Right ventricle myocardium inferior (tissue), 1 donor: ENCODE measurements at places on chromosomes 1 and 21. TPM values are rescaled to one million over a fixed set of nuclear protein-coding genes. Genes with fewer than 3 reads are reported as not detected.

DNA sequence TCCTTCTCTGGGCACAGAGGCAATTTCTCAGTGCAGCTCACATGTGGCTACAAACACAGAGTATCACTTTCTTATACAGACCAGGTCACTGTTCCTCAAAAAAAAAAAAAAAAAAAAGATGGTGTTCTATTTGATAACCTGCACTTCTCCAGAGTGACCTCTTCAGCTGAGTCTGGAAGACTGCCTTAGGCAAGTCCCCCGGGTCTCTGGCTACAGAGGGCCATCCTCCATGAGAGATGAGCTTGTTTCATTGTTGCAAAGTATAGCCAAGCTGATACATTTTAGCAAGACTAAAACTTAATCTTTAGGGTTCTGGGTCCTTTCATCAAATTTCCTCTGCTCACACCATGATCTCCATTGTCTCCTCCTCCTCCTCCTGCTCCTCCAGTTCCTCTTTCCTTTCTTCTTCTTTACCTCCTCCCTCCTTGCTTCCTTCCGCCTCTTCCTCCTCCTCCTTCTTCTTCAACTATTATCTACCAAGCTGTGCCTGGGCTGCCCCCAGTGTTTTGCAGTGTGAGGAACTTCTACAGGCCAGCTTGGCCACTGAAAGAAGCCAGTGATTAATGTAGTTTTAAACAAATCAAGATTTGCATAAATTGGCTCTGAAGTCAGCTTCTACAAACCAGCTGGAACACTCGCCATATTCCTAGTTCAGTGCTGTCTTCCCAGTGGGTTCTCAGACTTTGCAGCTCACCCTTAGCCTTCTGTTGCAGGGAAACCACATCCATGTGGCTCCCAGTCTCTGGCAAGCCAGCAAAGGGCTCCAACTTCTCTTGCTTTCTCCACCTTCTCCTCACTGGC is 139.4 kb downstream of the RUNX1 start:
- no peak for DNase-seq

- DNase-seq, result no peak
These were observed 459.5 kb downstream of the PTPRU start for GRCh38 chr1:29695803-29696202.

KCNH1 gene
- not detected for total RNA-seq

DNA sequence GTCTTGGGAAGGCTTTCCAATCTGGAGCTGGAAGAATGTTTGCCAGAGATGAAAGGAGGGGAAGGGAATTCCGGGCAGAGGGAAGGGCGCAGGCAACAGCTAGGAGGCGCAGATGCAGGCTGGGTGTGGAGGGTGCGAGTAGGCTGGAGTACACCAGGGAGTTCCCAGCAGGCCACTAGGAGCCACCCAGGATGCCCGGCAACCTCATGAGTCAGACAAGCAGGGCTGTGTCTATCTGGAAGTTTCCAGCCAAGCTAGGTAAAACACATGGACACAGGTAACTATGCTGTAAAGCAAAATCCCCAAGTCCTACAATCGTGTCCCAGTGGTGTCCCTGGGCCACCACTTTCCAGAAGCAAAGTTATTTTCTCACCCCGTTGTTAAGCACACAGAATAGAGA is 990 bp upstream of the NBL1 start:
- no peak for DNase-seq

DNA sequence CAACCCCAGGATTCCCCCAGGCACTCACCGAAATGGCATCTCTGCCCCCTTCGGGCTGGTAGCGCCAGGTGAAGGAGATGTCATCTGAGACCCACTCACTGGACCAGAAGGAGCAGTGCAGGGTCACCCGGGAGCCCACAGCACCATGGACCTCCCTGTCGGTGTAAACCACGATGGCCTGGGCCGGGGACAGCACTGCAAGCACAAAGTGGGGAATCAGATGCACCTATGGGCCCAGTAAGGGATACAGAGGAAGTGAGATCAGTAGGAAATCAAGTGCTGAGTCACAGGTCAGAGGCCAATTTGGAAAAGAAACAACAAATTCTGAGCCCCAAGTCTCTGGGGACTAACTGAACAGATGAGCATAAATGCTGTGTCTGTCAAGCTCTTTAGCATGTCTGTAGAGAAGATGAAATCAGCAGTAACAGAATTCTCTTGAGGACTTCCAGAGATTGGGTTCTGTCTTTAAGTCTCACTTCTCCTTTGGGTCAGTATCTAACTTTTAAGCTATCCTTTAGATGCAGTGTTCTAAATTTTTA is 2.5 kb downstream of the MPZ start:
- no peak for DNase-seq

DNA sequence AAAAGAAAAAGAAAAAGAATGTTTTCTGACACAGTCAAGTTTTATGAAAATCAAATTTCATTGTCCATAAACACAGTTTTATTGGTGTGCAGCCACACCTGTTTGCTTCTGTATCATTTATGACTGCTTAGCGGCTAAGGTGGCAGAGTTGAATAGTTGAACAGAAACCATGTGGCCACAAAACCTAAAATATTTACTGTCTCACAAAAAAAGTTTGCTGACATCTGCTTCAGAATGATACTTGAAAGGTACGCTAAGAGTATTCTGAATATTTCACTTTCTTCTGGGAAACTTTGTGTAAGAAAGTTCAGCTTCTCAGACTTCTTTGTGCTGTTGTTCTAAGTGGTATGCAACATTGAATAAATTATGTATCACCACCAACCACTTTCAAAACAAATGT is 6.2 kb downstream of the KCNK1 start:
- DNase-seq, result no peak

DNA sequence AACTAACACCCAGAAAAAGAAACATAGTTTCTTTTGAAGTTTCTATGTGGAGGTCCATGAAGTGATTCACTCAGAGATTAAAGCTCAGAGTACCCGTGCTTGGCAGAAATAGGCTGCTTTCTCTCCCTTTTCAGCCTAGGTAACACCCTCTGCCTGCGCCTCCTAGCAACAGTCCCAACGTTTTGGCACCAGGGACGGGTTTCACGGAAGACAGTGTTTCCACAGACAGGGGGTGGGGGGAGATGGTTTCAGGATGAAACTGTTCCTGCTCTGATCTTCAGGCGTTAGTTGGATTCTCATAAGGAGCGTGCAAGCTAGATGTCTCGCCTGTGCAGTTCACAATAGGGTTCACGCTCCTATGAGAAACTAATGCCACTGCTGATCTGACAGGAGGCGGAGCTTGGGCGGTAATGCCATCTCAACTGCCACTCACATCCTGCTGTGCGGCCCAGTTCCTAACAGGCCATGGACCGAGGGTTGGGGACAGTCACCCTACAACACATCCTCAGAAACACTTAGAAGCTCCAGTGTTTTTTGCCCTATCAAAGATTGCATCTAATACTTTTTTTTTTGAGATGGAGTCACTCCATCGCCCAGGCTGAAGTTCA is 53.2 kb downstream of the CHML start:
- DNase-seq, result peak; percentile 60

- DNase-seq, result no peak
These were observed 1014.5 kb downstream of the BRINP3 start for GRCh38 chr1:189463166-189463565.

- DNase-seq, result no peak
These were observed 662 bp downstream of the SCAF4 start for GRCh38 chr21:31731056-31731856.

GRCh38 chr1:30418061-30418938 is 305.1 kb downstream of the MATN1 start:
- DNase-seq, result no peak

- DNase-seq, result no peak
These were observed 2.6 kb downstream of the GLRX2 start for GRCh38 chr1:193102662-193103061.

- no peak for DNase-seq
These were observed 559.6 kb upstream of the ADAMTS5 start for GRCh38 chr21:27526451-27526850.

GNB1 gene
- 182 TPM for total RNA-seq

DNA sequence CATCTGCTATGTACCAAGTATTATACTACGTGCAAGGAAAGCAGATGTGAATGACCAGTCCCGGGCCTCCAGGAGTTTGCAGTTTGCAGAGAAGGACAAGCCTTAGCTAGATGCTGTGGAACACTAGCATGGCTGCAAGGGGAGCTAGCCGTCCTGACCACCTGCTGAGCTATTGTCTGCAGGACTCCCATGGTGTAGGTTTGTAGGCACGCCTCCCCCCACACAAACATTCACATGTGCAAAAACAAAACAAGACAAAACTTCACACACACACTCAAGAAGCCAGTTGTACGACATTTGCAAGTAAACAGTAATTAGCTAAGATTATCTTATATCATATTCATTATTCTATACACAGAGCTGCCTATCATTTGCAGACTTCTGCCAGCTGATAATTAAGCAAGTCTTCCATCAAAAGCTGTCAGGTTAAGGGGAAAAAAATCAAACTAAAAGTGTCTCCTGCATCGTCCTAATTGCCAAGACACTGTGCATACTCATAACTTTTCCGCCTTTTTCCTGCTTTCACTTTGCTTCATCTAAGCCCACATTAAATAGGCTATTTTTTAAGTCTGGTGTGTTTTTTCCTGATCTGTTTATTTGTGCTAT is 10.7 kb upstream of the HNRNPU start:
- no peak for DNase-seq

DNA sequence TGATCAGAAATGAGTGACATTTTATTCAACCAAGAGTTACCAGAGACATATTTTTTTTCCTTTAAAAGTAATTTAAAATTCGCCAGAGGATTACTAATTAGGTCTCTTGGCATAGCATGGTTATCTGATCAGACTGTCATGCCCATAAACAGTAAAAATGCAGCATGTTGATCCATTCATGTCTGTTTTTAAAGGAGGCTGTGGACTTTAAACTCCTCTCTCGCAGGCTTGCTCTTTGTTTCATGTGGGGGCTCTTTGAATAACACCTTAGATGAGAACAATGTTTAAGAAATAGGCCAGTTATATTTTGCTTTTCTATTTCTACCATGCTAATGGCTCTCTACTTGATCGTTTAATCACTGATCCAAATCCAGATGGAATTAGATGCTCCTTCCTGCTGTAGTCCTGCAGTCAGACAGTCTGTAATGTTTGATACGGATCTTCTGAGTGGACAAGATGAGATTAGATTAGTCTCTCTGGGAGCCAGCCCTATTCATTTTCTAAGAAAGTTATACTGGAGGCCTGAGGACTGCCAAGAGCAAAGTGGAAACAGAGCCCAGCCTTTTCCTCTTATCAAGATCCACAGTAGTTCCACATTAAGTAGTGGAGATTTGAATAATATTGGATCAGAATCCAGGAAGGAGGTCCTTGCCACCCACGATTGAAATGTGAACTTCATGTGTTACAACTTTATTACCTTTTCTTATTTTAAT is 197.4 kb downstream of the HS2ST1 start:
- DNase-seq, result no peak

FCRL1 gene
- not detected for total RNA-seq

- DNase-seq, result no peak
These were observed 44.1 kb upstream of the KCND3 start for GRCh38 chr1:112033439-112034120.

- DNase-seq, result no peak
These were observed at the start of gene KRTAP12-1 for GRCh38 chr21:44681861-44682579. KRTAP12-1 (minus strand) TSS chr21:44682163; CDS start chr21:44682123, 40 bp downstream.

PLEKHN1 gene
- total RNA-seq, result not detected

DNA sequence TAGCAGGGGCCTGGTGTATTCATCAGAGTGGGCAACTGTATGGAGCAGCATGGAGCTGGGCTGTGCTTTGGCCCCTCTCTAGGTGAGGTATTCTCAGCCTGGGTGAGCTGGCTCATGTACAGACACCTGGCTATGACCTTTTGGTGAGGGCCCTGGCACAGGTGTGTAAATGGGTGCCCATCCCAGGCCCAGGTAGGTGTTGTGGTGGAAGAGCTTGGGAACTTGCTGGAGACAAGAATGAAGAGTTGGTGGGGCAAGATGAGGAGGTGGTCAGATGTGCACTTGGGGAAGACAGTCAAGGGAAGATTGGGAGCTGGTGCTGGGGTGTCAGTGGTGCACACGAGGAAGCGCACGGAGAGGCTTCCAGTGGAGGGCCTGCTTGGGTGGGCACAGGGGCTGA is 95.5 kb downstream of the TRIM11 start:
- DNase-seq, result no peak

- no peak for DNase-seq
These were observed 45.1 kb upstream of the TRIM67 start for GRCh38 chr1:231116738-231117137.

GRCh38 chr1:4072481-4073153 is 172.5 kb upstream of the C1orf174 start:
- DNase-seq, result peak; percentile 18

DNA sequence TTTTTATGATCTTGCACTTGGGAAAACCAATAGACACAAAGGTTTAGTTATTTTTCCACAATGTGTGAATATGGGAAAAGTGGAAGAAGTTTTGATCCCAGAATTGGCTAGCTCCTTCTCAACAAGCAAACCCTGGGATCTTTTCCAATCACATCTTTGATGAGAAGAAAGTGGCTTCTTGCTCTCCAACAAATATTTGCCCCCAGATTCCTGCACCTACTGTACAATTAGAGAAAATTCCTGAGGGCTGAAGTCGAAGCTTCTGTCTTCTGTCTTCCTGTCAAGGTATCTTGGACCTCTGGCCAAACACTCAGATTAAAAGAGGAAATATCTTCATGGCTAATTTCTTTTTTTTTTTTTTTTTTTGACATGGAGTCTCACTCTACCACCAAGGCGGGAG is 113.1 kb upstream of the SLC45A1 start:
- no peak for DNase-seq

GRCh38 chr1:21514245-21514644 is 5.0 kb downstream of the ALPL start:
- no peak for DNase-seq

- no peak for DNase-seq
These were observed 71.4 kb downstream of the MDM4 start for GRCh38 chr1:204587621-204588020.

GRCh38 chr1:64701886-64702285 is 43.0 kb upstream of the RAVER2 start:
- no peak for DNase-seq

MX2 gene
- 4.8 TPM for total RNA-seq

GRCh38 chr1:172926070-172926469 is 124.7 kb downstream of the TNFSF18 start:
- DNase-seq, result no peak

GRCh38 chr1:169106921-169107602 is 572 bp downstream of the ATP1B1 start:
- DNase-seq, result no peak

GRCh38 chr1:154316704-154317103 is 4.2 kb upstream of the AQP10 start:
- DNase-seq, result no peak

DNA sequence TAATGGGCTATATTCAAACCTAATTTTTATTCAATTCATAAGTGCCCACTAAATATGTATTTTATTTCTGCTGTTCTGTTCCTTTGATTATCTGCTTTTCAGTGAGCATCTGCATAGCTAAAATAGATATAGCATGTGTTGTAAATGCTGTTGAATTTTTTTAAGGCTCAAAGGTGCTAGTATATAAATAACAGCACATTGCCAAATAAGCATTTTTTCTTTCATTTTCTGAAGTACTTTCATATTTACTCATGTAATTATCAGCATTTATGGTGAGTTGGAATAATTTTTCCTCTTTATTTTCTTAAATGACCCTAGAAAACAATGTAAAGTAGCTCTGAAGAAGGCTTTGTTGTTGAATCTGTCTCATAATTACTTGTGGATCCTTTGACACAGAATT is 69.6 kb upstream of the B3GALT2 start:
- no peak for DNase-seq
